ENCODE measurements at places on chromosomes 2 and 18.
A peak's percentile ranks its signal among the peaks of the same experiment; 100 is the strongest.

DNA sequence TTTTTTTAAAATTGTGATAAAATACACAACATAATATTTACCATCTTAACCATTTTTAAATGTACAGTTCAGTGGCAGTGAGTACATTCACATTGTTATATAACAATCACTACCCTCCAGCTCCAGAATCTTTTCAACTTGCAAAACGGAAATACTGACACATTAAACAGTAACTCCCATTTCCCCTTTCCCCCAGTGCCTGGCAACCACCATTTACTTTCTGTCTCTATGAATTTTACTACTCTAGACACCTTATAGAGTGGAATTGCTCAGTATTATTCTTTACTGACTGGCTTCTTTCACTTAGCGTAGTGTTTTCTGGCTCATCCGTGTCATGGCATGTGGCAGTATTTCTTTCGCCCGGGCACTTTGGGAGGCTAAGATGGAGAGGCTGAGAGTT lies 32.6 kb downstream of the FASTKD2 start:
- no peak overlapping the region for H3K4me3 ChIP-seq
- H3K27ac ChIP-seq, result no peak overlapping the region
- H3K27me3 ChIP-seq, result no peaks in the 10 kb centered on the region
- no peaks in the 10 kb centered on the region for H3K4me1 ChIP-seq
- H3K36me3 ChIP-seq, result peaks cover 2% of the 10 kb centered on the region
- DNase-seq, result peak; percentile 13

DNA sequence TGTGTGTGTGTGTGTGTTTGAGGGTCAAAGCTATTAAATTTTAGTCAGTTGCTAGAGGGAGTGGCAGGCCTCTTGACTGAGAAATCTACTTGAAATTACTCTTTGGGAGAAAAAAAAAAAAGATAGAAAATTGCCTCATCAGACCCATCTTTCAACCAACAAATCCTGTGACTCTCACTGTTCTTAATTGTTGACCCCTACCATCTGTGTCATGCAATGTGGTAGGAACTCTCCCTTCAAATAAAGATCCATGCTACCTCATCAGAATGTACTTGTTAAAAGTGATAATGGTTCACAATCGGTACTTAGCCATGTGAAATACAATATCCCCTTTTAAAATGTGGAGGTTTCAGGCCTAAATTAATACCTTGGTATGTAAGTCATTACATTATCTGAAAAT lies 670.8 kb upstream of the FANCL start:
- no peaks in the 10 kb centered on the region for H3K36me3 ChIP-seq
- no peaks in the 10 kb centered on the region for H3K4me1 ChIP-seq
- H3K27ac ChIP-seq, result no peak overlapping the region
- no peak overlapping the region for H3K4me3 ChIP-seq

DNA sequence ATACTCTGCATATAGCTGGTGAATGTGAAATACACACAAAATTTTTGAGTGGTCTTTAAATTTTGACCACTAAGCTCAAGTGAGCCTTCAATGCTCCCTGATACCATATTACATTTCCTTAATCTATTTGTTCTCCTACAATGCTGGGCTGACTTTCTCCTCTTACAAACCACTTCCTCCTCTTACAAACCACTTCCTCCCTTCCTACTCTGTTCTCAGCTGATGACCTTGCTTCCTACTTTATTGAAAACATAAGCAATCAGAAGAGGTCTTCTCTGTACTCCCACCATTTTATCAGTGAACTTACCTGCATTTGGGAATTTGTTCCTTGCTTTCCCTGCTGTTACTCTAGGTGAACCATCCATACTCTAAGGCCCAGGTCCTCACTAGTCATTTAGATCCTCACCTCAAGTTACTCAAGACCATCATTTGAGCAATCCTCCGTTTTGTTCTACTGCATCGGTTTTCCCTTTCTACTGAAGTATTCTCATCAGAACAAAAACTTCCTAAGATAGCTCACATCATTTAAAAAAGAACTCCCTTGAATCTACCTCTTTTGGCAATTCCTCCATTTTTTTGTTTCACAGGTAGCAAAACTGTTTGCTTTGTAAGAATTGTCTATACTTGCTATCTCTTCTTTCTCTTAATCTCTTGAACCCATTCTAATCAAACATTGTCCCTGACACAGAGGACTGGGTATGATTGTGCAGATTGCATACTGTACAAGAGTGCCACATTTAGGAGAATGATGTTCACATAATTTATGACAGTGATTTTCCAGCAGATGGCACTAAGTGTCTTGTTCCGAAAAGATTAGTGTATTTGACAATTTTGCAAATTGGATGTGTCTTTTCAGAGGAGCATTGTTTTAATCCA lies 96.5 kb downstream of the EPB41L5 start:
- DNase-seq, result no peak
- H3K27ac ChIP-seq, result no peak overlapping the region
- H3K27me3 ChIP-seq, result no peaks in the 10 kb centered on the region
- no peaks in the 10 kb centered on the region for H3K4me1 ChIP-seq
- H3K4me3 ChIP-seq, result no peak overlapping the region

- H3K36me3 ChIP-seq, result no peaks in the 10 kb centered on the region
- H3K4me3 ChIP-seq, result no peak overlapping the region
- DNase-seq, result peak; percentile 6
- no peaks in the 10 kb centered on the region for H3K27me3 ChIP-seq
- no peaks in the 10 kb centered on the region for H3K4me1 ChIP-seq
Measured at GRCh38 chr2:2527148-2527547, 196.1 kb upstream of the MYT1L start.

DNA sequence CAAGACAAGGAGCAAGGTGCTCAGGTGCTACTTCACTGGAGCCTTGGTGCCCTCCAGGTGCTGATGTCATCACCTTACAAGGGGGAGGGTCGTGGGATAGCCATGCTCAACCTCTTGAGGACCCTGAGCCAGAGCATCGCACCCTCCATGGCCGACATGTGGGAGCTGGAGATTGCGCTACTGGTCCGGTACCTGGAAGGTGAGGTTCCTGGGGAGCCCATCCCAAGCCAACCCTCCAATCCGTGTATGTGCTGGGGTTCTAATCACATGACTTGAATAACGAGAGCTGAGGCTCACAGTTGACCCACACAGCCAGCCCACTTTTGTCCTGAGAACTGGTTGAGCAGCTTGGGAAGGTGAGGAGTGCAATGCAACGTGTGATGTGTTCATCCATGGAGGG lies 25.9 kb downstream of the MROH2A start:
- no peak overlapping the region for H3K4me3 ChIP-seq
- DNase-seq, result no peak
- no peaks in the 10 kb centered on the region for H3K27me3 ChIP-seq
- H3K4me1 ChIP-seq, result no peaks in the 10 kb centered on the region
